ENCODE measurements at places on chromosomes 4 and X.

GRCh38 chr4:132593717-132594400 is 555.2 kb upstream of the PCDH10 start:
- DNase-seq = no peak

DNA sequence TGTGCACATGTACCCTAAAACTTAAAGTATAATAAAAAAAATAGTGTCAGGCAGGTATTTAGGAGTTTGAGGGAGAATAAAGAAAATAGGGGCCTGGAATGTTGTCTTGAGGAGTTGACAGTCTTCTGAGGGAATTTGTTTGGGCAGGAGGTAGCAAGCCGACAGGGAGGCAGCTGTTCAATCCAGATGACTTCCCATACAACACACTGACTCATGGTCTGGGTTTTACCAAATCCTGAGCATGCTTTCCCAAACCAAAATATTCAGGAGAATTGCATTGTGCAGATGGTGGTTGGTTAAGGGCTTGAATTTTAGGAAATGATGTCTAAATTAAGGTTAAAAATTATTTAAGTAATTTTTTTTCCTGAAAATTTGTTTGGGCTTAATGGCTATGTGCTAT is 430.0 kb downstream of the INPP4B start:
- DNase-seq = no peak

GRCh38 chr4:30904215-30904555 is 184.0 kb downstream of the PCDH7 start:
- no peak for DNase-seq

DNA sequence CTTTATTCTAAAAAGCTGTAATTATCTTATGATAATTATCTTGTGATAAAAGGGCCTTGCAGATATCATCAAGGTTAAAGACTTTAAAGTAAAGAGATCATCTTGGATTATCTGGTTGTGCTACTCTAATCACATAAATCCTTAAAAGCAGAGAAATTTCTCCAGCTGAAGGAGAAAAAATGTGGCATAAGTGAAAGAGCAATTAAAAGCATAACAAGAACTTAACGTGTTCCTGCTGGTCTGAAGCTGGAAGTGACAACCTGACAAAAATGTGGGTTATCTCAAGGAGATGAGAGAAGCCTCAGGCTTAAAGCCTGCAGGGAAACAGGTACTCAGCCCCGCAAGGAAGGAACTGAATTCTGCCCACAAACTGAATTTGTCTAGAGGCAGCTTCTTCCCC is 449.1 kb upstream of the NDST4 start:
- DNase-seq = no peak

DNA sequence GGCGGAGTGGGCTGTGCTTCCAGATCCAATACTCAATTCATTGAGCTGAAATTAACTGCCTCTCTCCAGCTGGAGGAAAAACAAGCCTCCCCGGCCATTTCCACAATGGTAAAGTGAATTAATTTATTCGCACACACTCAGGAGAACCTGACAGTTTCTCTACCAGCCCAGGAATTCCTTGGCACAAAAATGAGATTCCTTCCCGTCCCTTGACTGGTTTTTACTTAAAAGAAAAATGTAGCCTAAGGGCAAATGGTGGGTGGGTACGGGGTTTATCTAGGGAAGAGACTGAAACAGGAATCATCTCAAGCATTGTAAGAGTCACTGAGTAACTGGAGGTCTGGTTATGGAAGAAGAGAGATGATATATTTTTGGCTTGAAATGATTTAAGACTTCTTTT is 102.7 kb downstream of the VCX3A start:
- no peak for DNase-seq

DNA sequence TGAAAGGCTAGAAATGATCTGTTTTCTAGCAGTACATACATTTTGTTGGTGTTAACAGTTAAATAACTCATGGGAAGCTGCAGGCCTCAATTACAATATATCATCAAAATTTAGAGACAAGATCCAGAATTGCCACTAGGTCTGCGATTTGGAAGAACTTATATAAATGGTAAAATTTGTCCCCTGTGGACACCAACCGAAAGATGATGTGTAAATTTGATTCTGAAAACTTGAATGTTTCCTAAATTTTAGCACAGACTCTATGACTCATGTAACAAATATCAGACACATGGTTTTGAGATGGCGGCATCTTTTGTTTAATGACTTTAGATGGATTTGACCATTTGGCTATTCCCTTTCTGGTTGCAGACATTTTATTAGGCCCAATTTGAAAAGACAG is 6.0 kb upstream of the HPGDS start:
- DNase-seq = no peak

DNA sequence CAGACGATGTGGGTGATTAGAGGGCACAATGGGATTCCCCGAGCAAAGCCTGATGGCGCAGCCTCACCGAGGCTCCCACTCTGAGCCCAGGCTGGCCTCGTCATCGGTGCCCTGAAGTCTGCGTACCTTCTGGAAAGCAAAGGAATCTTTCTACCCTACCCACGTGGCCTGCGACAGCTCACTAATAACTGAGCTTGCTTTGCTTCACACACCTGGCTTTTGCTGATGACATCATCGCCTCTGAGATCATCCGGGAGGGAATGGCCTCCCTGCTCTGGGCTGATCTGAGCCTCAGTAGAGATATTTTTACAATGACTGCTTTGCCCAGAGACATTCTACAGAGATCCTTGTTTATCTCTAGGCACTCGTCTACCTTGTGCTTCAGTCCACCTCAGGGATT is 45.4 kb upstream of the PDLIM3 start:
- no peak for DNase-seq

GRCh38 chrX:77276742-77277141 is 170.4 kb upstream of the FGF16 start:
- DNase-seq = no peak

GRCh38 chr4:85222561-85222960 is 252.4 kb upstream of the ARHGAP24 start:
- no peak for DNase-seq

DNA sequence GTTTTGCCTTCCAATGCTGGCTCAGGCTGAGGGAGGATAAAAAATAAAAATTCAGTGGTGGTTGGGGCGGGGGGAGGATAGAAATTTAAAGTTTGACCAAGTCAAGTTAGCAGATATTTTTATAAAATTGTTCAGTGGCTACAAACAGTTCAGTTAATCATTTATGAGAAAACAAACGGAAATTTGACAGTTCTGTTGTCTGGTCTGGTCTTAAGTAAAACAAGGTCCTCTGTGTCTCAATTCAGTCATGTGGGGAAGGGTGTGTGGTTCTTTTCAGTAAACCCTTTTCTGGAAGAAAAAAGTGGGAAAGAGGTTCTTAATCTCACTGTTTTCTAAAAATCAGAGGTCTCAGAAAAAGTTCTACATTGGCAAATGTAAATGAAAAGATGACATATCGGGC is 409.1 kb upstream of the SPANXN4 start:
- DNase-seq = no peak

GRCh38 chrX:51931566-51932150 is 38.2 kb downstream of the MAGED1 start:
- no peak for DNase-seq

- DNase-seq = no peak
Measured at GRCh38 chr4:14916554-14917297, 85.6 kb upstream of the CPEB2 start.

- DNase-seq = no peak
Measured at GRCh38 chr4:116953947-116954346, 131.4 kb downstream of the TRAM1L1 start.

GRCh38 chrX:71542411-71542810 is 9.5 kb downstream of the OGT start:
- DNase-seq = no peak

- no peak for DNase-seq
Measured at GRCh38 chr4:79267671-79268070, 58.2 kb downstream of the NAA11 start.

GRCh38 chr4:40687676-40688389 is 58.2 kb upstream of the RBM47 start:
- DNase-seq = no peak

- no peak for DNase-seq
Measured at GRCh38 chr4:109559625-109559982, 442 bp upstream of the MCUB start.

GRCh38 chr4:160498211-160498610 is 1395.3 kb downstream of the RAPGEF2 start:
- no peak for DNase-seq

DNA sequence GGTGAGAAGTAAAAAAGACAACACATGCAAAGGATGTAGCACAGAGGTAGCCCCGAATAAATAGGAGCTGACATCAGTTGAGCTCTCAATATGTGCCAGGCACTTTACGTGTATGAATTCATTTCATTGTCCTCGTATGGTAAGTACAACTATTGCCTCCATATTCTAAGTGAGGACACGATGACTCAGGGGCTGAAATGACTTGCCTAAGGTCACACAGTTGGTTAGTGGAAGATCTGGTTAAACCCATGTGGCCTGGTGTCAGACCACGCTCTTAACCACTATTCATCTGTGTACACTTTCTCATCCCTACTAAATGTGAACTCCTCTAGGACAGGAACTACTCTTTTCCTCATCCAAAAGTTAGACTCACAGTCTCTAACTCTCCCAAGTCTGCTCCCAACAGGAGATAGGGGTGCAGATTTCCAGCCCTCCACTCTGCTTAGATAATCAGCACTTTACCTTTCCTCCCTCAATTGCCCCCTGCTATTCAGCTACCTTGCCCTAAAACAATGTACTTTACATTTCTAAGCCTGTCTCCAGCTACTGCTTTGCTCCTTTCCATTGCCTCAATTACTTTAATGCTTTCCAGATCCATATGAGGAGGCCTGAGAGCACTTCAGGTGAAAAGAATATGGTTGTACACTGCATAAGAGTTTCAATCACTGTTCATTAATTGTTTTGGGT is 58.8 kb upstream of the LHFPL1 start:
- DNase-seq = no peak

DNA sequence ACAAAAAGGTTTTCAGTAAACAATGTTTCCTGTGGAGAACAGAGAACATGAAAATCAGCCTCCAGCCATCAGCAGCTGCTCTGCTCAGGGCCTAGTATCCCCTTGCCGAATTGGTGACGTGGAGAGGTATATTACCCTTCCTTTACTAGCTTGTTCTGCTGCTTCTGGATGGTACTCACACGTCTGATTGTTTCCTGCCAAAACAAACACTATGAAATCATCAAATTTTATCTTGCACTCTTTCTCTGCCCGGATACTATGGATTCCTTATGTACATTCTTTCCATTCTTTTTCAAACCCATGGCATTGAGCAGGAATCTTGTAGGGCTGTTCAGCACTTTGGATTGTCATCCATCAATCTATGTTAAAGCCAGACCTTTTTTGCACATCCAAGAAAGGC is 18.8 kb upstream of the METAP1 start:
- no peak for DNase-seq

GRCh38 chr4:127505203-127505602 is 127.6 kb upstream of the INTU start:
- peak; percentile 24 for DNase-seq

DNA sequence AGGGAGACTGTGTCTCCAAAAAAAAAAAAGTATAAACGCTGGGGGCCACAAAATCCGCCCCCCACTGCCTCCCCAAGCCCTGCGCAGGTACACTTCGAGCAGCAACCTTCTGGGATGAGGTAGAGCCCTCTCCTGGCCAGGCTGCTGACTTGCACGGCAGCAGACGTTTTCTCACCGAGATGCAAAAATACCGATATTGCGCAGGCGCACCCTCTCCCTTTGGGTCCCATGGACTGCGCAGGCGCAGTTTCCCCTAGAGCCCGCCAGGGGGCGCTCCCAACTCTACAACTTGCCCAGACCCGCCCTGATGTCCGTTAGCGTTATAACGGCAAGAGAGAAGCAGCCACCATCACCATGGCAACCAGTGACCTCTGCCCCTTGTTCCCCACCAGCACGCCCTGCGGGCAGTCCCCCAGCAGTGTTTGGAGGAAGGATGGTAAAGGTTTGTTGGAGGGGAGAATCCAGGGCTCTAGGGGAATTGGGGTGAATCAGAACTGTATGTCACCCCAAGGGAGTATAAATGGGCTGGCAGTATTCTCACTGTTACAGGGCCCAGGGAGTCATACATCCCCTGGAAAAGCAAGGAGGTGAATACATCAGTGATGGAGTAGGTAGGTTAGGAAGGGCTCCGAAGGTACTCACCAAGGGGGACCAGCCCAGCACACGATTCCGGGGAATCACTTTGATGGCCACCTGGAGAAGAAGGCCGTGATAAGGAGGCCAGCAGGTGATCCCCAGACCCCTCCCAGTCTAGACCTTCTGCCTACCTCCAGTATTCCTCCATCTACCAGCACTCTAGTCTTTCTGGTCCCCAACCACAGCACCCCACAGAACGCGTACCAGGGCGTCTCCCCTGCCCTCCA is 1.5 kb downstream of the PIM2 start:
- DNase-seq = peak; percentile 80

- no peak for DNase-seq
Measured at GRCh38 chrX:97628807-97629596, 745.3 kb downstream of the RPA4 start.

DNA sequence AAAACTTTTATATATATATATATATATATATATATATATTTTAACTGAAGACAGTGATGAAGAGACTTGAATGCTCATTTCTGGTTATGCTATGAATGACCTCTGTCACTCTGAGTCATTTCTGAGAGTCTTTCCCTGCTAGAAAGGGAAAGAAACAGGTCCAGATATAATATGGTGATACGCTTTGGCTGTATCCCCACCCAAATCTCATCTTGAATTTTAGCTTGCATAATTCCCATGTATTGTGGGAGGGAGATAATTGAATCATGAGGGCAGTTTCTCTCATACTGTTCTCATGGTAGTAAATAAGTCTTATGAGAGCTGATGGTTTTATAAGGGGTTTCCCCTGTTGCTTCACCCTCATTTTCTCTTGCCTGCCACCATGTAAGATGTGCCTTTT is 254.1 kb upstream of the IGFBP7 start:
- DNase-seq = no peak

- no peak for DNase-seq
Measured at GRCh38 chr4:10336471-10336870, 120.8 kb downstream of the ZNF518B start.

- DNase-seq = no peak
Measured at GRCh38 chr4:96073461-96073860, 233.6 kb downstream of the PDHA2 start.

DNA sequence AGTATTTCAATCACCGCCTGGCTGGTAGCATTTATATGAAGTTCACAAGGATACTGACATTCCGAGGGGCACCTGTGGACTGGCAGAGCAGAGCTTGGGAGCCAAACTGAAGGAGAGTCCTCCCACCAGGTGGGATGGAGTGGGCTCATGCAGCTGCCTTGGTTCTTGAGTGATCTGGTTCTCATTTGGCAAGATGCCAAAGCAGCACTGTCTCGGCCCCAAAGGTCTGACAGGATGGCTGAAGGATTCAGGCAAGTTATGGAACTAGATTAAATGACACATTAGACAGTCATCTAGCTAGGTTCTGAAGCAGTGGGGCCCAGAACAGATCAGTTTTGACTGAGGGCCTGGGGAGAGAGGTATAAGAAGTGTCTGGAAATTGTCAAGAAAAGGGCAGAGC is 3.2 kb downstream of the FGF16 start:
- DNase-seq = no peak

DNA sequence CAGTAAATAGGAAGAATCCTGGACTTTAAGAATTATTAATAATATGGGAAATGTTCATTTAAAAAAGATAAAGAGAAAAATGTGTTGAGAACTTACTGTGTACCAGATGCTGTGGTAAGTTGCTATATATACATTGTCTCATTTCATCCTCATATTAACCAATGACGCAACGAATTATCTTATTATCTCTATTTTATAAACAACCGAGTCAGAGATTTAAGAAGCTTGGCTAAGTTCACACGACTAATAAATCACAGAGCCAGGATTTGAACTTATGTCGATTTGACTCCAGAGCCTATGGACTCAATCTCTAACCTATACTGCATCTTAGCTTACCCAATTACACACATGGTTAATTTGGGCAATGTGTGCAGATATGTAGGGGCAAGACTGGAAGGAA is 15.5 kb upstream of the DCTD start:
- no peak for DNase-seq

- peak; percentile 47 for DNase-seq
Measured at GRCh38 chrX:17376431-17377077, 1.6 kb downstream of the NHS start.

Measured in right kidney (tissue), 9 donors.